GM12865 (cell line): ENCODE measurements at places on chromosomes 5 and 9.

- peak; percentile 42 for DNase-seq
Measured at GRCh38 chr5:55900068-55900467, 48.9 kb downstream of the IL31RA start.

- DNase-seq, result peak; percentile 48
Measured at GRCh38 chr5:76337953-76338451, 65.1 kb upstream of the IQGAP2 start.

- no peak for DNase-seq
Measured at GRCh38 chr5:80884929-80885328, 75.2 kb upstream of the RASGRF2 start.

- DNase-seq, result peak; percentile 66
Measured at GRCh38 chr5:87069974-87070608, 197.6 kb upstream of the RASA1 start.

DNA sequence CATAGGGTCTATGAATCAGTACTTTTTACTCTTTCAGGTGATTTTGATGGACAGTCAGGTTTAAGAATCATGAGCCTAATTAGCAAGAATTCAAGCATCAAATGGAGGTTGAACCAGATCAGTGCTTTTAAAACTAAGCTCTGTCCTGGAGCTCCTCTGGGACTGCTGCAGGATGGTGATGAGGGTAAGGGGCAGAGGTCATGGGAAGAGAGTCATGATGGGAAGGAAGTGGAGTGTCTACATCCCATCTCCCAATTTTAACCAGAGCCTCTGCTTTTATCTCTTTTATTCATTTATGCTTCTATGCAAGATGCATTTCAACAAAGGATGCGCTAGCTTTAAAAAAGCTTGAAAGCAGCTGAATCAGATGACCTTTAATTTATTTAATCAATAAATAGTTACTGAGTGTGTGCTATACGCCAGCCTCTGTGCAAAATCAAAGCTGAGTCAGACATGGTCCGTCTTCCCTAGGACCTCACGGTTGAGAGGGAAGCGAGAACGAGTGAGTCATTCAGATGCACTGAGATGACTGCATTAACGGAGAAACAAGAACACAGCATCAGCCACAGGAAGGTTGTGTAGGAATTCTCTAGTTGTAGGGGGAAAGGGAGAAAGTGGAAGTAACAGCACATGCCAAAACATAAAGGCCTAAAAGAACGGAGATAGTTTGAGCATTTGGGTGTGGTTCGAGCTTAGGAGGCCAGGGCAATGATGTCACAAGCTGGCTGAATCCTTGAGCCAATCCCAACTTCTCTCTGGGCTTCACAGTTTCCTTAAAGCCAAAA is 441.6 kb upstream of the BRINP1 start:
- DNase-seq, result peak; percentile 7

GRCh38 chr9:75186767-75187380 is 98.6 kb downstream of the OSTF1 start:
- peak; percentile 17 for DNase-seq

DNA sequence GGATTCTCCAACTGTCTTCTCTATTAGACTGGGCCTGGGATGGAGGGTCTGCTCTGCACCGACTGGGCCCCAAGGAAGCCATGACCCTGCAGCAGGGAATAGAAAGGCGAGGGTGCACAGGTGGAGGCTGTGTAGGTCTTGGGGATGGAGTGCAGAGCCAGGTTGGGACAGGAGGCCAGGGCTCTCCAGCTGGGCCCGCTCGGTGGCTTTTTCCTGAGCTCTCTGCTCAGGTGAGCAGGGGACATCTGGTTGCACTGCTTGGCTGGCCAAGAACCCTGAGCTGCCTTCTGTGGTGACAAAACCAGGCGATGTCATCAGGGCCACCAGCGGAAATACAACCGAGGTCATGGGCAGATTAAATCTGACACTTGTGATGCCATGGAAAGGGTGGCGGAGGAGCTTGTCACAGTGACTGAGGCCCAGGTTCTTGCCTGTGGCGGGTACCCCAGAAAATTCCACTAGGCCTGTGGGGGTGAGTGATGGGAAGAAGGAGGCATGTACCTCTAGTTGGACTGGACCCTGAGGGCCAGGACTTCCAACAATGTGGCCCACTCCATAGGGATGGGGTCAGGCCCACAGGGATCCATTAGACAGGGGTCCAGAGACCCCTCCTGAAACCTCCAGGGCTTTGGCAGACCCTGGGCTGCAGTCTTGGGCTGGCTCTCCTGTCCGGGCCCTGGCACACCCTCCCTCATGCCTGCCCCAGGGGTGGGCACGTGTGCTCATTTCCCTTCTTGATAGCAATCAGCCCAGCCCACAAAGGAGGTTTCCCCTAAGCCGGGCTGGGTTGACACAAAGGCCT is 4.4 kb upstream of the IL3 start:
- no peak for DNase-seq
